Endothelial cell of coronary artery (primary cell): ENCODE measurements at places on chromosomes 5 and 9. TPM values are rescaled to one million over a fixed set of nuclear protein-coding genes. Genes with fewer than 3 reads are reported as not detected.

The PRR16 gene
- total RNA-seq, result 0.09 and 1.6 TPM in 2 replicates

The TMED7 gene
- total RNA-seq, result 82.1 and 95.5 TPM in 2 replicates

The TMEM250 gene
- 46.5 and 60.6 TPM in 2 replicates for total RNA-seq

The NELFB gene
- total RNA-seq, result 63.9 and 65.0 TPM in 2 replicates

The ARL14EPL gene
- 0.18 TPM in 1 of 2 replicates, not detected in the other for total RNA-seq
